ENCODE measurements at places on chromosomes 7 and 10.

- DNase-seq, result no peak
Observed at GRCh38 chr10:6416892-6417512, 163.1 kb downstream of the PRKCQ start.

GRCh38 chr7:42244828-42245227 is 7.8 kb upstream of the GLI3 start:
- no peak for DNase-seq

- DNase-seq, result no peak
Observed at GRCh38 chr7:90596671-90597562, 796 bp downstream of the CDK14 start.

DNA sequence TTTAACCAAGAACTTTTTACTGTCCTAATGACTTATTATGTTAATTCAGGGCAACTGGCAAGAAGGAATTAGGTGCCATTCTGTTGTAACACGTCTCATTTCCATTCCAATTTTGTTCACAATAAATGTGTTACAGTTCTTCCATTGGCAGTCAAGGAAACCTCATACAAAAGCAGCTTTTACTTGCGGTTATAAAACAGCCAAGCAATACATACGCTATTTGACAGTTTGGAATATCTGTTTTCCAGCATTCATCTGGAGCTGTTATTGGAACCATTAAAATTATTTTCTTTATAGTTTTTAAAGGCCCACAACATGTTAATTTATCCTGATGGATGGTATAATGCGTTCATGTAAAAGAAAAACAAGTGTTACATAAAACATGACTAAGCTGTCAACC is 33.3 kb downstream of the MTERF1 start:
- DNase-seq, result no peak

- no peak for DNase-seq
Observed at GRCh38 chr10:18367840-18368239, 227.6 kb downstream of the CACNB2 start.

DNA sequence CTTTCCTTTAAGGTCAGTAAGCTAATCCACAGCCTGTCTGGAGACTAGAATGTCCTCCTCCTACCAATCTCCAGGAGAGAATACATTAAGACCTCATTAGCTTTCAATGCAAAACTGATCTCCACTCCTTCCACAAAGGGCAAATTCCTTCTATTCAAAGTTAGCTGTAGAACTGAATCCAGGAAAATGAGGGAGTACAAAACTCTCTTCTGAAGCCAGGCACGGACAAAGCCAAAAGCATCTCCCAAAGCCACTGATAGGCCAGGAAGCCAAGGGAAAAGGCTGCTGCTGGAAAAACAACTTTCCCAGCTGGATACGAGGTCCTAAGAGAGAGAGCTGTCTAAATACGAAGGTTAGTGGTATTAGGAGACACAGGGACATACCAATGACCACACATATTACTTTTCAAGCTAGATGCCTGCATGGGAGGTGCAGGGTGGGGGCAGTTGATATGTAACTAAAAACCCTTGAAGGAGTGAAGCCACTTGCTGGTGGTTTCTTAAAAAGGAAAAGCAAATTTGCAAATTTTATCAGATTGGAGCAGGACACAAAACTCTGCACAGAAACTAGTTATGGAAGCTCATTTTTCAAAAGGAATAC is 43.6 kb downstream of the MKX start:
- DNase-seq, result no peak

DNA sequence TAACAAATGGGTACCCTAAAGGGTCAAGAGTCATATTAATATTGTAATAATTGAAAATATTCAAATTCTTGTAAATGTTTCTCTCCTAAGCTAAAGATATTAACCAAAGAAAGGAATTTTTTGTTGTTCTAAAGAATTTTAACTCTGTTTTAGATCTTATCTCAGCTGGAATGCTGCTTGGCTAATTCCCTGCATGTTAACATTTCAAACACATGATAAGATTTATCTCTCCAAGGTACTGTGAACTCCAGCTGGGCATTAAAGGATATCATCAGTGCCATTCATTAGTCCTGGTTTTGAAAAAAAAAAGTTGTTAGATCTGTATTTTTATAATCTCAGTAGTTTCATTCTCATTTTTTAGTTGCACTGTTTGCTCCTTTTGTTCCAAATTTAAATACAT is 76.9 kb downstream of the MAPK8 start:
- no peak for DNase-seq

DNA sequence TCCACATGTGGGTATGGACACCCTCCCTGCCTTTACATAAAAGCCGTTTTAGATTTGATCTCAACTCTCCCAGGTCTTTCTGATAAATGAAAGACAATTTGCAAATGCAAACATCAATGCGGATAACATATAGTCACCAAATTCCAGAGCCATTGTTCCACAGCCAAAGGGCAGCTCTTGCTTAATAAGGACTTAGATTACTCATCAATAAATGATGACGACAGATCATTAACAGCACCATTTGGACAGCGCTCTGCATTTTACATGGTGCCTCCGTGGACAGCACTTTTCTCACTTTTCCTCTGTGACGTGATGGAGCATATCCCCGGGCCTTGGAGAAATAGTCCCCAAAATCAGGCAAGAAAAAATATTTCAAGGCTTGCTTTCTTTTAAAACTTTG is 370.3 kb upstream of the CELF2 start:
- no peak for DNase-seq

DNA sequence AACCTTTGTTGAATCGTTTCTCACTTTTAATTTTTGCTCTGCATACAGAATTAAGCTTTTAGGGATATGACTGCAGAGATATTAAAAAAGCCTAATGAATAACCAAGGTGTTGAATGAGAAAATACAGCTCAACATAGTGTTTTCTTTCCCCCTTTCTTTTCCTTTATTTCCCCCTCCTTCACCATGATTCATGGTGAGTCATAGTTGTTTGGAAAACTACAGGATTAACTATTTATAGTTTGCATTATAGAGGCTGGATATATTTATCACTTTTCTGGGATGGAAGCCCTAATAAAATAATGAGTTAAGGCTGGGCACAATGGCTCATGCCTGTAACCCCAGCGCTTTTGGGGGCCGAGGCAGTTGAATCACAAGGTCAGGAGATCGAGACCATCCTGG is 115.0 kb downstream of the DNAJB9 start:
- DNase-seq, result no peak

GRCh38 chr7:1463676-1464223 is 4.5 kb upstream of the MICALL2 start:
- no peak for DNase-seq

DNA sequence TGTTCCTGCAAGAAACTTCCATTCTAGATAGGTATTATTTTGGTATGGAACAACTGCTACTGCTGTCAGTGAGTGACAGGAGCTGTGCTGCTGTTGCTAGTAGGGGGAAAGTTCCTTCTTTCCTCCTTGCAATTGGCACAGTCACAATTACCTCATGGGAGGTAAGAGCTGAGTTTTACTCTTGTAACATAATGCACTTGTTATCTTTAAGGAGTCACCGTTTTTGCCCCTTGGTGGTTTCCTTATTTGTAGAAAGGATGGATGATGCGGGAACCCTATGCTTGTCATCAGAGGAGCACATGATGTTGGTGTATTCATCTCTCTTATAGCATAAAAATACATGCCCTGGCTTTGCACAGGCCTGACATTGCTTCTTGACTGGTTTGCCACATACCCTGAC is 234.7 kb upstream of the NPY start:
- no peak for DNase-seq

DNA sequence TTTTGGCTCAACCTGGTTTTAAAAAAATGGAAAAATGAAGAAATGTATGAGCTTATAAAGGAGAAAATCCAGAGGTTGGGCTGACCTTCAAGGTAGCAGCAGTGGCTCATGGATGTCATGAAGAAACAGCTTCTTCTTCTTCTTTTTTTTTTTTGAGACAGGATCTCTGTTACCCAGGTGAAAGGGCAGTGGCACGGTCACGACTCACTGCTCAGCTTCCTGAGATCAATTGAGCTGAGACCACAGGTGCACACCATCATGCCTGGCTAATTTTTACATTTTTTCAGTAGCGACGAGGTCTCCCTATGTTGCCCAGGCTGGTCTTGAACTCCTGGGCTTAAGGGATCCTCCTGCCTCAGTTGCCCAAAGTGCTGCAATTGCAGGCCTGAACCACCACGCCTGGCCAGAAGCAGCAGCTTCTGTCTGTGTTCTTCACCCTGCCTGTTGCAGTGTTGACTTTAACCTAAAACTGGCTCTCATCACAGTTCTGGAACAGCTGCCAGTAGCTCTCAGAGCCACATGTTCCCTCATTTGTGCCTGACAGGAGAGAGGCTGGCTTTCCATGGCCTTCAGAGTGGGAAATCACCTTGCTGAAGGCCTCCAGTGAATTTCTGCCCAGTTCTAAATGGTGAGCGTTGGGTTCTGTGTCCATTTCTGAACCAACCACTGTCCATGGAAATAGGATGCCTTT is 117.7 kb downstream of the PFKFB3 start:
- DNase-seq, result no peak

DNA sequence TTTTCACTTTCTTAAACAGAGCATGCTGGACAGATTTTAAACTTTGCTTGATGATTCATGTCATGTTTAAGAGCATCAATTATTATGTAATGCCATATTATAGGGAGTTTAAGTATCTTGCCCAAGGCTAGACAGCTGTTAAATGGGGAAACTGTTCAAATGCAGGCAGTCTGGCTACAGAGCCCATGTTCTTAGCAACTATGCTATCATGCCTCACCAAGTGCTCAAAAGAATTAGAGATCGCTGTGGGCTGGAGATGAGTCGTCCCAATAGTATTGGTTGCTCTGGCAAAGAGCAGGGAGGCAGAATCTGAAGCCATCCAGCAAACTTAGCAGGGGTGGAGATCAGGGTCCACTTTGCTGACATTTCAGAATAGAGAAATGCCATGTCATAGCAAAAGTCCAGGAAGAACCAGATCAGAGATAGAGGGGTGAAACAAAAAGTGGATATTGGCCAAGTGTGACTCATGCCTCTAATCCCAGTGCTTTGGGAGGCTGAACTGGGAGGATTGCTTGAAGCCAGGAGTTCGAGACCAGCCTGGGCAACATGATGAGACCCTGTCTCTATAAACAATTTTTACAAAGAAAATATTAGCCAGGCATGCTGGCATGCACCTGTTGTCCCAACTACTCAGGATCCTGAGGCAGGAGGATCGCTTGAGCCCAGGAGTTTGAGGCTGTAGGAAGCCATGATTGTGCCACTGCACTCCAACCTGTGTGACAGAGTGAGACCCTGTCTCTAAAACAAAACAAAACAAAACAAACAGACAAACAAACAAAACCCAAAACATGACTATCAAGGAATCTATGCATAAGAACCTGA is 57.8 kb downstream of the BAMBI start:
- no peak for DNase-seq

GRCh38 chr7:73397521-73398281 is 35.9 kb upstream of the FZD9 start:
- DNase-seq, result no peak

DNA sequence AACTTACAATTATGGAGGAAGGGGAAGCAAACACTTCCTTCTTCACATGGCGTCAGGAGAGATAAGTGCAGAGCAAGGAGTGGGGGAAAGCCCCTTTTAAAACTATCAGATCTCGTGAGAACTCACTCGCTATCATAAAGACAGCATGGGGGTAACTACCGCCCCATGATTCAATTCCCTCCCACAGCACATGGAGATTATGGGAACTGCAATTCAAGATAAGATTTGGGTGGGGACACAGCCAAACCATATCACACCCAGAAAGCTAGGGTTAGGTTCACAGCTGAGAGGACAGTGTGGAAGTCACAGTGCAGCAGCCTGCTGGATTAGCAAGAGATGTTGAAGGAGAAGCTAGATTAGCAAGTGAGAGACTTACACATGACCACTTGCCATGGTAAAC is 81.6 kb downstream of the CRTAC1 start:
- DNase-seq, result no peak

DNA sequence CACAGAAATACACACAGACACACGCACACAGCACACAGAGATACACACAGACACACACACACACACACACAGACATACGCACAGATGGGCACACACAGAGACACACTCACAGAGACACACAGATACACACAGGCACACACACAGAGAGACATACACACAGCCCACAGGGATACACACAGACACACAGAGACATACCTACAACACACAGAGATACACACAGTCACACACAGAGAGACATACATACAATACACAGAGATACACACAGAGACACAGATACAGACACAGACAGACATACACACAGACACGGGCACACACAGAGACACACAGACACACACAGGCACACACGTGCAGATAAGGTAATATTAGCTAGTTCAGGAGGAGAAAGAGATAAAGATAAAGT is 76.9 kb downstream of the EGFR start:
- no peak for DNase-seq

DNA sequence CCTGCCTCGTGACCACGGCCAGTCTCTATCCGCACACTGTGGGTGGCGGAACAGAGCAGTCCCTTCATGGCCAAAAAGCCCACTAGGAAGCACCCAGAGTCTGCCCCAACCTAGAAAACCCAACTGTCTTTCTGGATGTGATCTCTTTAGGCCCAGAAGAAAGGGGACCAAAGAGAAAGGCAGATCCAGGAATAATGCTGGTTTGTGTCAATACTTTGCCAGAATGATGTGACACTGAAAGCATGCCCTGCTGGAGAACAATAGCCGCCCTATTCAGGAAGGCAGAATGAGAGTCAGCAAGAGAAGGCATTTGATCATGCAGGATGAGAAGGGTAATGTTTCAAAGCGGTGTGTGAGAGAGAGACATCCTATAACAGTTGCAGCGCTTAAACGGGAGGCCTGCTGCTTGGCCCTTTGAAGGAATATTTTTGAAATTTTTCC is 274.7 kb downstream of the USP6NL start:
- no peak for DNase-seq

DNA sequence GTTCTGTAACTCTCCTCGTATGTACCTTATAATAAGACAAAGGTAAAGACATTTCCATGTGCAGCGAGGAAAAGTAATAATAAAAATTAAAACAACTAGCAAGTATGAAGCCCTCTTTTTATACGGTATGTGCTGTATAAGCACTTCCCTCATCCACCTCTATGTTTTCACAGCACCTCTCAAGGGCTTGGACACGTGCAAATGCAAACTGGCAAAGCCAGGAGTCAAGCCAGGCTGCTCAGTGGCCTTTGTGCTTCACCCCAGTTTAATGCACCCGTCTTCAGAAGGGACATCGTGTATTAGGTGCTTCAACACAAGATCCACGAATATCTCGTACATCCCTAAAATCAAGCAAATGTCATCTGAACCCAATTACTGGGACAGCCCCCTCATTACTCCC is 1.3 kb upstream of the DGKI start:
- DNase-seq, result no peak

DNA sequence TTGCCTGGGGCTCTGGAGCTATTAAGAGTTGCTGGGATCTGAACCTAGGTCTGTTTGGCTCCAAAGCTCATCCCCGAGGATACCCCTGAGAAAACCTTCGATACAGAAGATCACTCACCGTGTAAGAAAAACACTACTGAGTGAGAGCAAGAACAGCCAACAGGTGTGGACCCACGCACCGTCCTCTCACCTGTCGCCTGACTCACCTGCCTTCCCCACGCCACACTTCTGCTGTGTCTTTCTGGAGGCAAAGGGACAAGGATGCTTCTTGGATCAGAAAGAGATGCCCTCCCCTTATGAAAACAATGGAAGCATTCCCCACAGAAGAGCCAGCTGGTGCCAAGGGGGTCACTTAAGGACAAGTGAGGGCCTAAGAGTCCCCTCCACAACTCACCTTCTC is 46.7 kb downstream of the COL13A1 start:
- no peak for DNase-seq

GRCh38 chr7:107185716-107186115 is 16.9 kb downstream of the HBP1 start:
- no peak for DNase-seq
